ENCODE measurements at places on chromosomes 6 and 20.

DNA sequence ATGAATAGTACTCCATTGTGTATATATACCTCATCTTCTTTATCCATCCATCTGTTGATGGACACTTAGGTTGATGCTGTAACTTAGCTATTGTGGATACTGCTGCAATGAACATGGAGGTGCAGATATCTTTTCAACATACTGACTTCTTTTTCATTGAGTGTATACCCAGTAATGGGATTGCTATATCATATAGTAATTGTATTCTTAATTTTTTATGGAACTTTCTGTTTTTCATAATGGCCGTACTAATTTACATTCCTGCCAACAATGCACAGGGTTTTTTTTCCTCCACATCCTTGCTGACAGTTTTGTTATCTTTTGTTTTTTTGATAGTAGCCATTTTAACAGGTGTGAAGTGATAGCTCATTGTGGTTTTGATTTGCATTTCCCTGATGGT, 5.2 kb downstream of the CCN2 start:
- DNase-seq, result no peak

GRCh38 chr20:56005389-56005715, at the start of gene CBLN4:
TSS of gene CBLN4 (minus strand) at chr20:56005519. CDS start at chr20:56004171, 1,348 bp downstream.
- DNase-seq, result no peak

DNA sequence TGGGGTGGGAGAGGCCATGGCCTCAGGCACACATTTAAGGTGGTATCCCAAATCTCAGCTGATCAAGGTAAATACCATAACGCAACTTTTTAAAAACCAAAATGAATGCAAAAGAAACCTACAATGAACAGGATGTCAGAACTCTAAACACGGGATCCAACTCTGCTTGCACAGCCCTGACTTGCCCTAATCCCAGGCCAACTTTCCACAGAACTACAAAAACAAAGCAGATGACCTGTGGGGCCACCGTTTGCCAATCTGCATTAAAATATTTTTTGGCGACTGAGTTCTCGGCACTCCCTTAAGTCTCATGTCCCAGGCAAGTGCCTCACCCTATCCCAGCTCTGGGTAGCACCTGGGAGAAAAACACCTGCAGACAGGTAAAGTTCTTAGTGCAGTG, 110.5 kb downstream of the ZFP64 start:
- no peak for DNase-seq

- DNase-seq, result no peak
Measured at GRCh38 chr20:63744574-63745423, 5.2 kb downstream of the SLC2A4RG start.

- no peak for DNase-seq
Measured at GRCh38 chr6:145080651-145081050, 654.7 kb downstream of the EPM2A start.

GRCh38 chr20:8858181-8858787, 210.6 kb upstream of the PLCB4 start:
- no peak for DNase-seq

- no peak for DNase-seq
Measured at GRCh38 chr6:135499441-135500340, 2.2 kb upstream of the AHI1 start.

- no peak for DNase-seq
Measured at GRCh38 chr6:157224951-157225574, 98.3 kb downstream of the TMEM242 start.

DNA sequence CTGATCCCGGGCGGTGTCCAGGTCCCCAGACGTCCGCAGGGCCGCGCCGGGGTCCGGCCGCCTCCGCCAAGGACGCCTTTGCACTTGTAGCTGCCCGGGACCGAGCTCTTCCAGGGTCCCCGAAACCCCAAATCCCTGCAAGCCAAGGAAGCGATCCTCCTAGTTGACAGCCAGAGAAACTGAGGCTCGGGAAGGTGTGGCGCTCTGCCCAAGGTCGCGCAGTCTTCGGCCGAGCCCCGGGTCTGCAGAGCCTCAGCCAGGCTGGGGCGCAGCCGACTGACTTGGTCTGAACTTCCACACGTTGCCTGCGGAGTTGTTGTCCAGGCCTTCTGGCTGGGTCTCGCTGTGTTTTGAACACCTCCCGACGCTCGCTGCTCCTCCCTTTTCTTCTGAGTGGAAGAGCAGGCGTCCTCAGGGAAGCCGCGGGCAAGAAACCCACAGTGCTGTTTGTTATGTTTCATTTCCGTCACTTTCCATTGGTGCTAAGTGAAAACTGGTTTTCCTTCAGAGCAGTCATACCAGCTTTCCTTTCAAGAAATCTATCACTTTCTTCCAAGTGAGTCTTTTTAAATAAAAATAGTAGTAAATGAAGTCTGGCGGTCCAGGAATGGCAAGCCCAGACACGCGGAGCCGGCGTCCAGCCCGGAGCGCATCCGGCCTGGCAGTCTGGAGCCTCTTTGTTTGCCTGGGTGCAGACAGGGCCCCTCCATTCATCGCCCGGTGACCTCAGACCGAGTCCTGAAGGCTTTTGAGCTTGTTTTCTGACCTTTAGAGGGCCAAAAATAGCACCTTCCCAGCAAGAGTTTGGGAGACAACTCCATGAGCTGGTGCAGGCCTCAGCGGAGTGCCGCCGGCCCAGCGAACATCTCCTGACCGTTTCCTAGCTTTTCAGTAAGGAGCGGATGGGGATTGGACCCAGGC, 698 bp downstream of the FAM210B start:
- peak; percentile 11 for DNase-seq

- DNase-seq, result no peak
Measured at GRCh38 chr20:41041693-41042092, 13.1 kb downstream of the TOP1 start.

DNA sequence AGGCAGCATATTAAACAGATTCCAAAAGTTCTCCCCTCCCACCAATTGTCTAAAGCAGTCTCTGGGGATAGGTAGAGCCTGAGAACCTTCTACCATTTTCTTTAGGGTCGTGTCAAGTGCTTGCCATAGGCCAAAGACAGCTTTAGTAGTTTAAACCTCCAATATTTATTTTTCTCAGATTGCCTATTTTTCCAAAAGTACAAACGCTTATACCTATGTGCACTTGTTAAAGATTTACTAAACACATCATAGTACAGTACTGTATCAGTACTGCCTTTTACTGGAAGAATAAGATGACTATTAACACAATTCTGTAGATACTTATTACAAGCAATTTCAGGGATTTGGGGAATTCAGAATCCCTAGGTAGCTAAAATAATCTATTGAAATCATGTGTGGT, 29.4 kb downstream of the AKIRIN2 start:
- DNase-seq, result no peak

GRCh38 chr6:129875610-129876520, 14.8 kb upstream of the TMEM244 start:
- DNase-seq, result no peak

DNA sequence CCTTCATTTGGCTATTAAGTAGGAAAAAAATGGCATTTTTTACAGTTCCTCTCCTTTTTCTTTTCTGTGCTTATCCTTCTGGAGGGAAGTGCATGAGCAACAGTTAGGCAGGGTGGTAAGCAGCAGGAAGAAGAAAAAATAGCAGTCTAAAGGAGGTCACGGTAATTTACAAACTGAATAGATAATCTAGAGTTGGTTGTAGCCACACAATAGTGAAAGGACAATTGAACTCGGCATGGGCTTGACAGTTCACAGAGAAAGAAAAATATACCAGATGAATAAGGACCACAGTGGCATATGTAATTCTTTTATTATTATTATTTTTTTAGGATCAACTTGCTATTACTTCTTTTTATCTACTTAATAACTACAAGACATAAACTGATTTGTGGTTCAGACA, 358.6 kb downstream of the BTBD9 start:
- no peak for DNase-seq

DNA sequence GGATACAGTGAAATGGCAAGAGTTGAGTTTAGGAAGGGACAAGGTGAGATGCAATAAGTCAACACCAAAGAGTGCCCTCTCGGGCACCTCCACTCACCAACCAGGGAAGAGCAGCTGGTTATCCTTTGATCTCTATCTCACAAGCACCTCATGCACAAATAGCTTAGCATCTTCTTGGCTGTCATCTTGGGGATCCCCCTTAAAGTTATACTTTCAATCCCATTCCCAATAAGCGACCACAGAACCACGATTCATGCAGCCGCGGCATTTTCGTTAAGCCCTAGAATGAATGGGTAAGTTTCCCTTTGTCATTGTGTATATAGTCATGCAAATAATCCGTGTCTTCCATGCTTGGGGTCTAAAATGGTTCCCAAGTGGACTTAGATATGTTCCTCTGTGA, 73.5 kb downstream of the ADTRP start:
- no peak for DNase-seq

All from CD14-positive monocyte (primary cell).